ENCODE measurements at places on chromosomes 16 and 17. TPM values are rescaled to one million over a fixed set of nuclear protein-coding genes. Genes with fewer than 3 reads are reported as not detected.

DNA sequence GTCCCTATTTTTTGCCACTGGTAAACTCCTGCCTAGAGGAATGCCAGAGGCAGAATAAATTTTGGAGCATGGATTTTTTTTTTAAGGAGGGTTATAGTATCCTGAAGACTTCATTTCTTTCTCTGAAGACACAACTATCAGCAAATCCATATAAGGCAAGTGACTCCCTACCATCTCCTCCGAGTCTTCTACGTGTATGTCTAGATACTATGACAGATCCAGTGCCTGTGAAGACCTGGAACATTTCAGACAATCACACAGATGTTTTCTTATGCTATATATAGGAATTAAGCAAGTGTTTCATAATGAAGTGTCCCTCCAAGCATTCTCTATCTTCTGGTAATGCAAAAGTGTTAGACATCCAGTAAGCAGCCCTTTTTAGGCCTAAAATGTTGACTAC, 255.5 kb upstream of the TBX2 start:
- DNase-seq = no peak

GRCh38 chr16:47664653-47665325, 203.7 kb downstream of the PHKB start:
- no peak for DNase-seq

C16orf92 gene
- total RNA-seq = not detected

- no peak for DNase-seq
Measured at GRCh38 chr17:8405499-8406016, 7.9 kb upstream of the RNF222 start.

KRT17 gene
- 6.7 TPM for total RNA-seq

- no peak for DNase-seq
Measured at GRCh38 chr17:74875155-74875976, 2.6 kb upstream of the FDXR start.

CHST4 gene
- 0.05 TPM for total RNA-seq

DNA sequence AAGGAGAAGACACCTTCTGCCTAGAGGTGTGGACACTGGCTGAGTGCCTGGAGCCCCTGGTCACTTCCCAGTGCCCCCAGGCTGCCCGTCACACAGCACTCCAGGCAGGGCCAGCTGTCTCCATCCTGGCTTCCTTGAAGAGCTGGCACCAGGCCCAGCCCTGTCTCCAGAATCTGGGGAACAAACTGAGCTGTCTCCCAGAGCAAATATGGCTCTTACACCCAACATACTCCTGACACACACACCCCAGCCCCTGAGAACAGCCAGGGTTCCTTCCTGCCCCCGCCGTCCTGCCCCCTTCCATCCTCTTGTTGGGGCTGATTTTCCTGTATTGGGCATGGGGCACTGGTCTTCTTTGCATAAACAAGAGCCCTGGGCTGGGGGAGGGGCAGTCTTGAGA, 9.1 kb downstream of the NHERF1 start:
- DNase-seq = peak; percentile 67

DNA sequence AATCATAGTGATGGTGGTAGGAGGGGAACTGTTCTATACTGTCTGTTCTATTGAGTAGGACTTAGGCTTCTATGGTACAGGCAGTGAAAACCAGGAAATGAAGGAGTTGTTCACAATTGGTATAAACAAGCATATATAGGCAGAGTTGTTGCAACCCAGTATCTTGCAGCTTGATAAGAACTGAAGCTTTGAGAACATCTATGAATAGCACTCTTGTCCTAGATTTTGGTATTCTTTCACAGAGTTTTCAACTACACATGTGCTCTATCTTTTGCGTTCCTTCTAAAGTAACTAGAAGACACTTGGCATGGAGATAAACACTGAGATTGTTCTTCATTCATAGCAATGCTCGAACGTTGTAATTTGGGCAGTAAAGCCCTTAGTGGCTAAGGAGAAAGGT, 91.8 kb downstream of the KCNJ2 start:
- no peak for DNase-seq

DNA sequence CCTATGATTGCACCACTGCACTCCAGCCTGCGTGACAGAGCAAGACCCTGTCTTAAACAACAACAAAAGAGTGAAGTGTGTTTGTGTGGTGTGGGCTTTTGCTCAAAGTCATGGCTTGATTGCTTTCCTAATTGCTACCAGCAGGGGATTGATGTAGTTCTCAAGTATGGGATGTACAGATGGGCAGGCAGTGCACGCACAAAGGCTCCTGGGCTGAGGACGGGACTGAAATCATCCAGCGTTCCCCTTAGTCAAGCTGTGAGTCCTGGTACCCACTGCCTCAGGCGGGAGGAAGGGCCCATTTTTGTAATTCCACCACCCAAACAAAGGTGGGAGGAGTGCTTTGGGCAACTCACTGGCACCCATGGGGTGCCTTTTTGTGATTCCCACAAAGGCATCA, 47.3 kb downstream of the GDE1 start:
- DNase-seq = no peak

DNA sequence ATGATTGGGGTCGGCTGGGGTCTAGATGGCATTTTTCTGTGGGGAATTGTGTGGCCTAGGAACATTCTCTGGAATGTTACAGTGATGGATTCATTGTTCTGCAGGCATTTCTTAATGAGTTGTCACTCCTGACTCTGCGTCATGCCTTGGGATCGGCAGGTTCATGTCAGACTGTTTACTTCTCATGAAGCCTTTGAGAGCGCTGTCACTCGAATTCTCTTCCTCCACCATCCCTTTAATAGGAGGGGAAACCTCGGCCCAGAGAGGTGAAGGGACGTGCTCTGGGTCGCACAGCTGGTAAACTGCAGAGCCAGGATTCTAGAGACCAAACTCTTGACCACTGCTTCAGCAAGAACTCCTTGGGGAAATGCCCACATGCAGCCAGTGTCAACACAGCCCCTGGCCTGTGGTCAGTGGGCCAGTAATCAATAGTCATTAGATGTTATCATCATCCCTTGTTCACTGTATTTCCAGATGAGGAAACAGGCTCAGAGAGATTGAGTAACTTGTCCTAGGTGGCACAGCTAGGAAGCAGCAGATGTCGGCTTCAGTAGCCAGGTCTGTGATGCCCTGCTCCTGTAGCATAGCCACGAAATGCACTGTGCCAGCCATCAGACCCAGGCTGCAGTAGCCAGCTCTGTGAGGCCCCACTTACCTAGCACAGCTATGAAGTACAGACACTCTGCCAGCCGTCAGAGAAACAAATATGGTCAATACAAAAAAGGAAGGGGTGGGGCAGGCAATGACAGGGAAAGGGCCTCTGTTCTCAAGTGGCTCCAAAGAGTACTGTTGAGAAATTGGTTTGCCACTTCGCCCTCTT, 259.0 kb downstream of the CPPED1 start:
- peak; percentile 79 for DNase-seq

ZNF19 gene
- total RNA-seq = 5.3 TPM

ELMO3 gene
- total RNA-seq = 1.2 TPM

GRCh38 chr16:20301840-20302239, 25.5 kb downstream of the GP2 start:
- DNase-seq = peak; percentile 2

Data from M059J (cell line).